CD8-positive, alpha-beta memory T cell (primary cell): ENCODE measurements at places on chromosomes 7 and 10.

- no peak for DNase-seq
Observed at GRCh38 chr7:997404-998395, 14.7 kb downstream of the CYP2W1 start.

- DNase-seq = no peak
Observed at GRCh38 chr10:76928565-76928964, 709.0 kb downstream of the KCNMA1 start.

DNA sequence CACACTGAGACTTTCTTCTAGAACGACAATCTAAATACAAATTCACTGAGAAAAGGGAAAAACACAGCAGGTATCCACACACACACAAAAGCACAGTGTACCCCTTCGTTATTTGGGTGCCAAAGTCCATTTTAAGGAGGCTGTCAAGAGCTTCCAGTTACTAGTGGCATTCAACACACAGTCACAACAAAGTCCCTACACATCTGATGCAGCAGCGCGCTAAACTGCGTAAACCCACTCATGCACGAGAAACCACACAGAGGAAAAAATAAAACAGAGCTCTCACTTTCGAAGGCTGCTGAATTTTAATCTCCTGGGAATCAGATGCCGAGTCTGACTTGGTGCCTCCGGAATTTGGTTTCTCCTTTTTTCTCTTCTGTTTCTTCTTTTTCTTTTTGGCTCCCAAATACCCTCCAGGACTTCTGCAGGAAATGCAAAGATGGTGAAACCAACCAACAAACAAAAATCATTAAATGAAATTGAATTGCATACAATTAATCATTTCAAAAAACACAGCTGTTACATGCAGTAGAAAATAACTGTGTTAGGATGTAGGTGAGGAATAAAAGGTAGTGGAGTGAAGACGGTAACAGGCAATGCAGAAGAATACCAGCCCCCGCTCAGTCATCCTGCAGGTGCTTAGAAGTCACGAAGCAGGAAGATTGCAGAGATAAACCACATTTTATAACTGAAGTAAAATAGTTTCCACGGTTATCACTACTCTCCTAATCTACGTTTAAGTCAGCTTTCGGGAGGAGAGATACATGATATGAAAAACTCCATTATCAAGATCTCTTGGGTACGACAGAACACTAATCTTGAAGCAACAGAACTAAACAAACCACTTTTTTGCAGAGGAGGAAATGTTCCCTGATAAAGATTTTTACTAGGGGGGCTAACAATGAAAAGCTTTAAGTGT, 27.1 kb downstream of the NMT2 start:
- no peak for DNase-seq

DNA sequence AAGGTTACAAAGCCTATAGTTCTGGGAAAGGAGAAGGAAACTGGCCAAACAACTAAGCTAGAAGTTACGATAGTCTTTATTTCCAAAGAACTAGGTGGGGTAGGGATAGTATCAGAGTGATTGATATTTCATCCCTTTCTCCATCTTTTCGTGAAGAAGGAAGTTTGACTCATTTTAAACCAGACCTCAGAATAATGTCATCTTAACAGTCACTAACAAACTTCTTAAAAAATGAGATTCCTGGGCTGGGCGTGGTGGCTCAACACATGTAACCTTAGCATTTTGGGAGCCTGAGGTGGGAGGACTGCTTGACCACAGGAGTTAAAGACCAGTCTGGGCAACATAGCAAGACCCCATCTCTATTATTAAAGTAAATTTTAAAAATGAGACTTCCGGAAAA, 69.4 kb downstream of the ARL4A start:
- no peak for DNase-seq

DNA sequence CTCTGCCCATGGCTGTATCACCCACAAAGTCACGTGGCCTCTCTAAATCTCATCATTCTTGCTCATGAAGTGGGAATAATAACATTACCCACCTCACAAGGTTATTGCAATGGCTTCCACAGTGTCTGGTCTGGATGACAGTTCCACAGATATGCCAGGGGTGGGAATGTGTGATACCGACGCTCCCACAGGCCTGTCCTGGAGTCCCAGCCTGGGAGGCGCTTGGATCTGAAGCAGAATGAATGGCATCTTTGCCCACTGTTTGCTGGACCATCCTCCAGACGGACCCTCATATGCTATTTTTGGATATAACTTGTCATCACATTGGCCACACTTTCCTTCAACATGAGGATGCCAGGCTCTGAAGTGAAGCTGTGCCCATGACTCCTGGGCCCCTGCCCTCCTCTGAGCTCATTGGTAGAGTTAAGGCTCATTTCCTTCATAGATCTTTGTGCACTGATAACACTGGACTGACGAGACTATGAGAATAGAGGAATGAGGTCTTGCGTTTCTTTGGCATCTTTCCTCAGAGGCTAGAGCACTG, 279.8 kb upstream of the ZNF32 start:
- no peak for DNase-seq
